Uterus (tissue), 4 donors: ENCODE measurements at places on chromosomes 4 and X. TPM values are rescaled to one million over a fixed set of nuclear protein-coding genes. Genes with fewer than 3 reads are reported as not detected.

Gene SLC9A7
- 6.4 TPM for total RNA-seq

Gene GEMIN8
- total RNA-seq: 59.1 TPM

Gene TEX13B
- not detected for total RNA-seq

Gene SPATA4
- not detected for total RNA-seq

Gene SPANXC
- total RNA-seq: not detected

Gene MND1
- not detected for total RNA-seq

Gene HSFX4
- total RNA-seq: not detected

Gene AKAP4
- total RNA-seq: not detected

Gene FGFBP2
- 1.6 TPM for total RNA-seq

Gene GAGE1
- not detected for total RNA-seq

Gene UNC5C
- 4.7 TPM for total RNA-seq

Gene SRPX2
- 9.4 TPM for total RNA-seq

Gene GAGE13
- total RNA-seq: not detected

Gene PABPC1L2A
- not detected for total RNA-seq

Gene CC2D2A
- 54.4 TPM for total RNA-seq

Gene SSX4B
- not detected for total RNA-seq

Gene HTN1
- total RNA-seq: not detected

Gene ANKRD37
- 15.6 TPM for total RNA-seq

Gene RHOH
- total RNA-seq: 1.6 TPM

Gene PRKG2
- 0.18 TPM for total RNA-seq

Gene GBA3
- total RNA-seq: not detected

Gene DDX60
- 37.2 TPM for total RNA-seq

Gene DIPK2B
- total RNA-seq: 21.2 TPM

Gene UGT2B17
- total RNA-seq: 1.2 TPM

Gene CPLX1
- total RNA-seq: 0.88 TPM

Gene ARMCX2
- total RNA-seq: 16.4 TPM

Gene ARHGAP36
- total RNA-seq: not detected

Gene NDST3
- not detected for total RNA-seq

Gene HMX1
- total RNA-seq: not detected

Gene COPS4
- 51.1 TPM for total RNA-seq

Gene POLN
- 5.5 TPM for total RNA-seq

Gene KIAA0232
- total RNA-seq: 24.7 TPM

Gene CT45A2
- not detected for total RNA-seq

Gene XK
- total RNA-seq: 0.26 TPM

Gene MAGEC3
- 0.70 TPM for total RNA-seq

Gene TREX2
- not detected for total RNA-seq
